ENCODE measurements at places on chromosomes 11 and 22. TPM values are rescaled to one million over a fixed set of nuclear protein-coding genes. Genes with fewer than 3 reads are reported as not detected.

DNA sequence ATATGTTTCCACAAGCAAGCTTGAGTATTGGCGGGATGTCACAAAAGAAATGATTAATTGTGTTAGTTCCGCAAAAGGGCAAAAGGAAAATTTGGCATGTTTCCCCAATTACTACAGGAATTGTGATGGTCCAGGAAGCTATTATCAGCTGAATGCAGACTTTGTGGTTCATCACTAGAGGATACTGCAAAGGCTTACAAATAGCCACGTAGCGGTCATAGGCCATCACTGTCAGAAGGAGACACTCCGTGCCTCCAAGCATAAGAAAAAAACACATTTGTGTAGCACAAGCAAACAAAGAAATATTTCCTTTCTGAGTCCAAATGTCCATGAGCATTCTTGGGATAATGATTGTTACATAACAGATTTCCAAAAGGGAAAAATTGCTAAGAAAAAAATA is 1.8 kb downstream of the OR10AG1 start:
- no peak for DNase-seq

DNA sequence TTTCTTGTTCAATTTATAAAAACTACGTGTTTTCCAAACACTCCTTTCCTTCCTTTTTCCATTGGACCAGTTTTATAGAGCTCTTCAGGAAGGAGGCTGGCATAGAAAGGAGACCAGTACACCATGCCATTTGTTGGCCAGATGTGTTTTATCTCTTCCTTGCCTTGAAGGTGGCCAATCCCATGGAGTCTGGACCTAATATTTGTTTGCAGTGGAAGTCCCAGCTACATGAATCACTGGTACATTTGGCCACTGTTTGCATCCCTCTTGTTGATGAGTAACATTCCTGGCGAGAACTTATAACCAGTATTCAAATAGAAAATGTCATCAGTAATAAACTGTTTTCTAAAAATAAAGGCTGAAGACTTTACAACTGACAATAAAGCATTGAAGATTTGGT is 110.2 kb downstream of the ANO3 start:
- peak; percentile 88 for DNase-seq

GRCh38 chr11:61947486-61948210 is 2.5 kb upstream of the BEST1 start:
- DNase-seq: peak; percentile 96

- peak; percentile 44 for DNase-seq
These were observed 384.8 kb downstream of the TMEM135 start for GRCh38 chr11:87422566-87422965.

- peak; percentile 36 for DNase-seq
These were observed 981.0 kb upstream of the FAT3 start for GRCh38 chr11:91243630-91244029.

DNA sequence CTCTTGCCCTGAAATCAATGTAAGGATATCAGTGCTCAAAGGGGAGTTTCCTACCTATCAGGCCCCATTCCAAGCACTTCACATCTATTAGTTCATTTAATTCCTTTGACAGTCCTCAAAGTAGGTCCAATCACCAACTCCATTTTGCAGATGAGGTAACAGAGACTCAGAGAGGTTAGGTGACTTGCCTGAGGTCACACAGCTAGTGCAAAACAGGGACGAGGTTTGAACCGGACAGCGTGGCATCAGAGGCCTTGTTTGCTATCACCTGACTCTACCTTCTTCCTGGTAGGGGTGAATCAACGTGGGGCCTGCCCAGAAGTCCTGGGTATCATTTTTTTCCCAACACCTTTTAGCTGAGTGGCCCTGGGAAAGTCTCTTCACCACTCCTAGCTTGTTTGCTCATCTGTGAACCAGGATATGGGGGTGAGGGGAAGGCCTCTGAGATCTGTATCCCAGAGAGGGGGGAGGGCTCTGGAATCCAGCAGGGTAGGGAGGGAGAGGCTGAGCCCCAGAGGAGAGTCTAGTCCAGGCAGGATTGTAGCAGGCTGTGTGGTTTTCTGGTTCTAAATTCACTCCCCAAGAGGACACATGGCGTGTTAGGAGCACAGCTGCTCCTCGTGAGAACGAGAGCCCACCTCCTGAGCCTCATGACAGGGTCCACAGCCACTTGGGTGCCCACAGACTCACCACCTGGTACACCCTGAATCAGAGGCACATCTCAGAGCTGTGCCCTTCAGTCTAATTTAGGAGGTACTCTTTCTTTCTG is 174.7 kb downstream of the MN1 start:
- DNase-seq: no peak

OTOG gene
- not detected for total RNA-seq

GRCh38 chr11:1675536-1676228 is 21.3 kb upstream of the KRTAP5-6 start:
- no peak for DNase-seq

GRCh38 chr22:45888221-45889092 is 88.5 kb downstream of the WNT7B start:
- DNase-seq: no peak

- DNase-seq: no peak
These were observed 15.7 kb upstream of the VPREB1 start for GRCh38 chr22:22228921-22229320.

GRCh38 chr22:38718414-38718813 is 12.7 kb downstream of the GTPBP1 start:
- peak; percentile 72 for DNase-seq

SMIM35 gene
- not detected for total RNA-seq

NAV2 gene
- 6.5 TPM for total RNA-seq

- DNase-seq: no peak
These were observed 11.1 kb upstream of the RFPL1 start for GRCh38 chr22:29427176-29427760.

- no peak for DNase-seq
These were observed 26.5 kb downstream of the HTR3A start for GRCh38 chr11:114001416-114001815.

NAALAD2 gene
- 7.9 TPM for total RNA-seq

C22orf31 gene
- not detected for total RNA-seq

KCNK7 gene
- total RNA-seq: 0.09 TPM

GRCh38 chr11:28966951-28967350 is 858.8 kb downstream of the METTL15 start:
- peak; percentile 19 for DNase-seq

DNA sequence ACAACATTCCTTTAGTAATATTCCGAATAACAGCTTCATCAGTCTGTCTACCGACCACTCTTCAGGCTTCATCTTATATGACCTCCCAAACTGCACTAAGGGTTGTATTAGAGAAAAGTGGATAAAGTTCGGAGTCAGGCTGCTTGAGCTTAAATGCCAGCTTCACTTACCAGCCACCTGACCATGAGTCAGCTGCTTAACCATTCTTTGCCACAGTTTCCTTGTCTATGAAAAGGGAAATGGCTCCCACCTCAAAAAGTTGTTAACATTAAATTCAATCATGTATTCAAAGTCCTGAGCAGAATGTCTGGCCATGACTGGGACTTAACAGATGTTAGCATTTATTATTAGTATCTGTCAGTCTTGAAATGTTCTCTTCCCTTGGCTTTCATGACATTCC is 20.9 kb downstream of the LIMK2 start:
- DNase-seq: no peak

OR51E2 gene
- total RNA-seq: not detected

DNA sequence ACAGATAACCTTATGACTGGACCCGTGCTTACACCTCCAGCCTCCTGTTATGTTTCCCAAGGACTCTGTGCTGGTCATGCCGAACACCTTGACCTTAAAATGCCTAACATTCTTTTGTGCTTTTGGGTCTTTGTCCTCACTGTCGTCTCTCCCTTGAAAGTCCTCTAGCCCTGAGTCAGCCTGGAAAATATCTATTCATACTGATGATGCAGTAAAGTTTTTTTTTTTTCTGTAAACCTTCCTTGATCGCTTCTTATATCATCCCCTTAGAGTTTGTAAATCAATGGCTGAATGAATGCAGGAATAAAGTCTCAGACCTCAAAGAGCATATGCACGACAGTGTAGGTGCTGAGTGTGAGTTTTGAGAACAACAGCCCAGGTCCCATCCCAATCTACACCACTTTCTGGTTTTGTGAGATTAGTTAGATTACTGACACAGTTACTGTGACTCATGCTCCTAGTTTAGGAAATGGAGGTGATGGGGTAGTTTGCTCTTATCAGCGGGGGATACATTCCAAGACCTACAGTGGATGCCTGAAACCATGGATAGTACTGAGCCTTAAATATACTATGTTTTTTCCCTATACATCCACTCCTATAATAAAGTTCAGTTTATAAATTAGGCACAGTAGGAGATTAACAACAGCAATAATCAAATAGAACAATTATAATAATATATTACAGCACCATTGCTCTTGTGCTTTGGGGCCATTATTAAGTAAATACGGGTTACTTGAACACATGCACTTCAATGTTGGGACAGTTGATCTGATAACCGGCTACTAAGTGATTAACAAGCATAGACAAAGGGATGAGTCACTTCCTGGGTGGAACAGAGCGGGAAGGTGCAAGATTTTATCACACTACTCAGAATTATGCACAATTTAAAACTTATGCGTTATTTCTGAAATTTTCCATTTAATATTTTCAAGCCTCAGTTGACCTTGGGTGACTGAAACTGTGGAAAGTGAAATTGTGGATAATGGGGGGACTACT is 8.6 kb downstream of the TCN1 start:
- no peak for DNase-seq

DNA sequence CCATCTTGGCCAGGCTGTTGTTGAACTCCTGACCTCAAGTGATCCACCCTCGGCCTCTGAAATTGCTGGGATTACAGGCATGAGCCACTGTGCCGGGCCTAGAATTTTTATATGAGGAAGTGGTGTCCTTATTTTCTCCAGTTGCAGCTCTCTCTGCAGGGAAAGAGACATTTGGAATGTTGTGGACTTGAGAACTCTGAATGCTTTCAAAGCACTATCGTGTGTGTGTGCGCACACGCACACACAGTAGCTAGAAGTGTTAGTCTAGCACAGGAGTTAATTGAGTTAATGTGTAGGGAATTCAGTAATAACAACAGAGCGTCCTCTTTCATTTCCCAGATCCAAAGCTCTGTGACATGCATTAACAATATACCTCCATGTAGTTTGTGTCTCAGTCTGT is 164.0 kb upstream of the RASSF10 start:
- no peak for DNase-seq

Data from fibroblast of the aortic adventitia (primary cell).